ENCODE measurements at places on chromosomes 1 and 21.

DNA sequence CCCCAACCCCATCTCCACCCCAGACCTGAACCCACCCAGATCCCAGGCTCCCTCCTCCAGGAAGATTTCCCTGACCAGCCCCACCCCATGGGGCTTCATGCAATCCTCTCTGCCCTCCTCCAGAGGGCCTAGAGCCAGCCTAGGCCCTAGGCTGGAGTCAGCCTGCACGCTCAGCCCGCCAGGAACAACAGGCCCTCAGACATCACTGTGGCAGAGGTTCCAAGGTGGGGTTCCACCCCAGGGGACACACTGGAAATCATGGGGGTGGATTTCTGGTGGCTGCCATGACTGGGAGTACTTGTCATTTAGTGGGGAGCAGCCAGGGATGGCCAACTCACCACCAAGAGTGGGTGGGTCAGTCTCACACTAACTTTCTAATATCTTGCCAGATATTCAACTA lies 122.0 kb downstream of the GLIS1 start:
- no peak for DNase-seq

GRCh38 chr1:38693031-38693430 lies 166.5 kb downstream of the RRAGC start:
- no peak for DNase-seq

DNA sequence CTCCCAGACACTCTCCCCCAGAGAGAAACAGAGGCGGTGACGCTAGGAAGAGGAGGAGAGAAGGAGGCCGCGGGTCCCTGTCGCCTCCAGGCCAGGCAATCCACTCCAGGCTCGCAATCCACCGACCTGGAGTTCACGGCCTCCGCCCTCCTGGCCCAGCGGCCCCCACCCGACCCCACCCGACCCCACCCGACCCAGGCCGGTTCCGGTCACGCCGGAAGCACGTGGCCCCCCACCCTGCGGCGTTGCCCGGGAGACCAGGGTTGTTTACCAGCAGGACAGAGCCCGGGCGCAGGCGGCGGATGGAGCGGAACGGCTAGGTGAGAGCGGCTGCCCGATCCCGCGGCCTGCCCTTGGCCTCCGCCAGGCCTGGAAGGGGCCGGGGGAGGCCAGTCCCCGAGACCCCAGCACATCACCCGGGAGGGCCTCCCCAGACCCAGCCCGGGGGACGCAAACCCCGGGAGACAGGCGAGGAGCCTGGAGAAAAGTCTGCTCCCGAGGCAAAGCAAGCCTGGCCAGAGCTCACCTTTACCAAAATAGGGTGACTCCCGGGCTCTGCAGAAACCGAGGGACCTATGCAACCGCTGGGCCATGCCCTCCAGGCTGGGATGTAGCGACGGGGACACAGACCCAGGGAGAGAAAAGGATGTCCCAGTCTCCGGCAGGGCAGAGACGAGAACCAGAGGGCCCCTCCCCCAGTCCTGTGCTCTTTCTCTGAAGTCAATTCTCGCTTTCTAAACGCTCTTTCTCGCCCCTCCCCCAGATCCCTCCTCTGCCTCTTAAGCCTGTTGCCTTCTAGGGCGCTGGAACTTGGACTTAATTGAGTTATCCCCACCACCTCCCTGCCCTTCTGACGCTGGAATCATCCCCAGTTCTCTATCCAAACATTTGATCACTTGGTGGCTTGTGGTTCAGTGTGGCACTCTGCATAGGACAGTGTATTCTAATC lies at the start of the genes PLA2G2C and UBXN10:
TSS of gene PLA2G2C (minus strand) at position 685 of the 949 bp plus-strand sequence. CDS start 9,155 bp downstream, outside the sequence.
TSS of gene UBXN10 (plus strand) at position 263 of the 949 bp plus-strand sequence. CDS start 4,466 bp downstream, outside the sequence.
- peak; percentile 38 for DNase-seq

- no peak for DNase-seq
Observed at GRCh38 chr1:229880271-229881170, 186.5 kb upstream of the GALNT2 start.

GRCh38 chr1:206739411-206740076 lies 31.0 kb upstream of the IL19 start:
- no peak for DNase-seq

DNA sequence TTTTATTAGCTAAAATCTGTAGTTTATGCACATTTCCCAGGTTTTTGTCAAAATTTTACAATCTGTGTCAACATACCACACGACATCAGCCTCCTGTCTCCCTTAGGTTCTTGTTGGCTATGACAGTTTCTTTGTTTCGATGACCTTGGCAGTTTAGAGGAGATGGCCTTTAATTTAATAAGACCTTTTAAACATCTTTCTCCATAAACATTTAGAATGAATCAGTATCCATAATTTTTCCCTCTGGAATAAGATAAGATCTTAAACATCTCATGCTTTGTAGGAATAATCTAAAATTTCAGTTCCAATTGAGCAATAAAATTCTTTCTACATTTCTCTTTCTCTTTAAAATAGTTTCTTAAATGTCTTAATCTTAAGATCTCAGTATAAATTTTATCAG lies 28.7 kb upstream of the DYRK1A start:
- no peak for DNase-seq

DNA sequence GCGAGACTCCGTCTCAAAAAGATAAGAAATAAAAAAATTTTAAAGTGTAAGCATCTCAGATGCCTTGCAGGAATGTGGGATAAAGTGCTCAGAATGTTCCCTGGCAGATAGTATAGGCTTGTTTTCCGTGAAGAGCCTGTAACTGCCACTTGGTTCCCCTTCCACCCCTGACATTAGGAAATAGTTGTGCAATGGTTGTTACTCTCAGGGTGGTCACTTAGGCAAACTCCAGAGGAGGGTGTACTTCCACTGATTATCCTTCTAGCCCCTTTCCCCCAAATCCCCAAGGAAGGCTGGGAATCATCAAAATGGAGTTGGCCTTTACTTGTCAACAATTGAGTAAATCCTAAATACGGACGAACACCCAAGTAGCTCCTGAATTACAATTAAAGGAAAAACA lies 10.4 kb downstream of the RPL11 start:
- DNase-seq: no peak

DNA sequence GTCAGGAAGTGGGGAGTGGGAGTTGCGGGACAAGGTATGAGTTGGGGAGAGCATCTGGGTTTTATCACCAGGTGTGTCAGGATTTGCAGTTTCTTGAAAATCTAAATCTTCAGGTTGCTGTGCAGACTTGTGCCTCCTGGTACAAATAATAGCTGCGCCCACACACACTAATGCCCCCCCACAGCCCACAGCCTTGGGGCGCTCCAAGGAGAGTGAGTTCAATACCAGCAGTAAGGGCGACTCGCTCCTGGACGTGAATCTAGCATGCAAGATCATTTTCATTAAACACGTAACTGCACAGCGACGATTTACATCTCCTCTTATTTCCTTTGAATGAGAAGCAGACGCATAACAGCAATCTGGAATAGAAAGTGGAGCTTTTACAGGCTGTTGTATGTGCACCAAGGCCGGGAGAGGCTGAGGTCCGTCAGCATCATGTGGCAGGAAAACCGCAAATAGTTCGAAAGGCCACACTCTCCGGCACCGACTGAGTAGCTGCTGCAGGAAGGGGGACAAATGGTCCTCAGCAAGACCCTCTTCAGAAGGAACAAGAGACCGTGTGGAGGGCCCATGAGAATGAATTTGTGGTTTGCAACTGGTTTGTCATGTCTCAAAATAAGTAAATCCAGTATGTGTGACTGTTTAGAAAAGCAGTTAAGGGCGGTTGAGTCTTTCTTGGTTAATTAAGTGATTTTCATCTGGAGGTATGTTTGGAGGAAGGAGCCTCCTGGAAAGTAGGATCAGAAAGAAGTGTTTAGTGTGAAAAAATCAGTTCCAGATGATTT lies 439.5 kb downstream of the SMYD3 start:
- DNase-seq: no peak

DNA sequence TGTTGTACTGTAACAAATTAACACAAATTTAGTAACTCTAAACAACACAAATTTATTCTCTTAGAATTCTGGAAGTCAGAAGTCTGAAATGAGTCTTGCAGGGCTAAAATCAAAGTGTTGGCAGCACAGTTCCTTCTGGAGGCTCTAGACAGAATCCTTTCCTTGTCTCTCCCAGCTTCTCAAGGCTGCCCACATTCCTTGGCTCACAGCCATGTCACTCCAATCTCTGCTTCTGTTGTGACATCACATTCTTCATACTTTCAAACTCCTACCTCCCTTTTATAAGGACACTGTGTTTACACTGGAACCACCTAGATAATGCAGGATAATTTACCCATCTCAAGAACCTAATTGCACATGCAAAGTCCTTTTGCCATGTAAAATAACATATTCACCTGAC lies 225.0 kb upstream of the PRMT6 start:
- DNase-seq: no peak

DNA sequence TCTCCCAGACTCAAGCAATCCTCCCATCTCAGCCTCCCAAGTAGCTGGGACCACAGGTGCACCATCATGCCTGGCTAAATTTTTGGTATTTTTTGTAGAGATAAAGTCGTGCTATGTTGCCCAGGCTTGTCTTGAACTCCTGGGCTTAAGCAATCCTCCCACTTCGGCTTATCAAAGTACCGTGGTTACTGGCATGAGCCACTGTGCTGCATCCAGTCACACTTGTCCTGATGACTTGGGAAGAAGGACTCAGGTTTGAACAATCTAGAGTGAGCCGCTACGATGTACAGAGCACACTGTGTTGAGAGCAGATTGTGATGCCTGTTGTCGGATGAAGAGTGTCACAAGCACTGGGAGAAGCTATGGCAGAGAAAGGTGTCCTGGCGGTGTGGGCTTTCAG lies 27.2 kb downstream of the RNF187 start:
- DNase-seq: no peak

DNA sequence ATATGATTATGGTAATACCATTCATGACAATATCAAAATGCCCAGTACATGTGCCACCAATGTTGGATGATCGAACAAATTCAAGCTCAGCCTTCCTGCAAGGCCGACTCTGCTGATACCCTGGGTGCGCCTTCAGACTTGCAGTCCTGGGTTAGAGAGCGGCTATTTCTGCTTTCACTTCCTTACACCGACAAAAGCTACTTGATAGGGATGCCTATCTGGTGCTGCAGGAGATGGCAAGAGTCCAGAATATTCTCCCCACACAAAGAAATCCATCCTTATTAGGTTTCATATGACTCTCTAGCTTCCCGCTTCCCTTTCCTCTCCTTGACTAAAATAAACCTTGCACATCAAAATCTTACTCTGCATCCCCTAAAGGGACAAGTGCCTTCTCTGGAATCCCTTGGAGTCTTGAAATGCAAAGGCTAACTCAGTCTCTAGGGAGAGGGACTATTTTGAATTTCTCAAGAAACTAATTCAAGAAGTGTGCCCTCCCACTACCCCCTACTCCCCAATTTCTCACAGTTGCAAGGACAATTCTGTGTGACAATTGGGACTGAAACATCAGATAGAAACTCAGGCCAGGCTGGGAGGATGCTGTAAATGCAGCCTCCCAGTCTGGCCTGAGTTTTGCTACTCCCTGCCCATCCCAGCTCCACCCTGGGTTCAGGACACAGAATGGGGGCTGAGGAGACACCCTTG lies 103.1 kb upstream of the USP24 start:
- no peak for DNase-seq

GRCh38 chr1:66176012-66176715 lies 357.8 kb upstream of the SGIP1 start:
- DNase-seq: no peak

- DNase-seq: no peak
Observed at GRCh38 chr1:175618559-175618958, 124.8 kb downstream of the TNR start.
